Kidney (tissue), 22 donors: ENCODE measurements at places on chromosomes 7 and 10. TPM values are rescaled to one million over a fixed set of nuclear protein-coding genes. Genes with fewer than 3 reads are reported as not detected.

DNA sequence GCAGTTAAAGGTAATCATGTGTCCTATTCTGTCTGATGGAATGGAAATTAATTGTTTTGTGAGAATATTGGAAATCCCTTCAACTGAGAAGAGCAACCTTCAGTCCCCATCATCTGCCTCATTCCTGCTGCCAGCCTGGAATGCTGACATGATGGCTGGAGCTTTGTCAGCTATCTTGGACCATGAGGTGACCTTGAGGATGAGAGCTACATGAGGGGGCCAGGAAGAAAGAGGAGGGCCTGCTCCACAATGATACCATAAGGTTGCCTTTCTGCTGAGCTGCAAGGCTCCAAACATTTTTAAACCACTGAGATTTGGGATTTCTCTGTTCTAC, 40.7 kb upstream of the C10orf71 start:
- H3K36me3 ChIP-seq = no peaks in the 10 kb centered on the region
- no peaks in the 10 kb centered on the region for H3K27me3 ChIP-seq
- no peak overlapping the region for H3K27ac ChIP-seq
- DNase-seq = no peak
- H3K4me3 ChIP-seq = no peak overlapping the region

- no peaks in the 10 kb centered on the region for H3K27me3 ChIP-seq
- no peak overlapping the region for H3K4me3 ChIP-seq
- no peak for DNase-seq
Observed at GRCh38 chr7:150875791-150876190, 23.5 kb downstream of the AOC1 start.

PPP1R3C gene
- total RNA-seq = 20.3 TPM

OLAH gene
- 0.50 TPM for total RNA-seq

- H3K27ac ChIP-seq = peak overlapping the region; percentile 79
- peak; percentile 11 for DNase-seq
- H3K36me3 ChIP-seq = peaks cover 5% of the 10 kb centered on the region
- peak overlapping the region; percentile 93 for H3K4me3 ChIP-seq
- H3K4me1 ChIP-seq = no peaks in the 10 kb centered on the region
Observed at GRCh38 chr10:103395754-103396066, 565 bp downstream of the ATP5MK start.

H2BK1 gene
- total RNA-seq = not detected

HOXA5 gene
- 38.0 TPM for total RNA-seq

DNA sequence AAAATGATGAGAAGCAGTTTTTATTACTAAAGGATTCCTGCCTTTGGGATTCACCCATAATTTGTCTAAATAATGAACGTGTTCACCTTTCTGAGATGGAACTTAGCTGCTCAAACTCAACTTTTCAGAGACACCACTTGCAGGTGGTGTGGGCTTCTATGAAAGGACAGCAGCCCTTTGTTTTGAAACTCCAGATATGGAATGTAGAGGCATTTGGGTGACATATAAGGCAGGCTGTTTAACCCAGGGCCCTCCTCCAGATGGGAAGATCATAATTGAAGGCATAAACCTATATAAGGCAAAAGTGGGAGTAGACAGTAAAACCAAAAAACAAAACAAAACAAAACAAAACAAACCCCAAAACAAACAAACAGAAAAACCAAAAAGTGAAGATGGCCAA, 11.9 kb upstream of the HUS1 start:
- H3K27ac ChIP-seq = no peak overlapping the region
- DNase-seq = no peak
- no peaks in the 10 kb centered on the region for H3K4me1 ChIP-seq
- no peaks in the 10 kb centered on the region for H3K36me3 ChIP-seq
- no peak overlapping the region for H3K4me3 ChIP-seq

DNA sequence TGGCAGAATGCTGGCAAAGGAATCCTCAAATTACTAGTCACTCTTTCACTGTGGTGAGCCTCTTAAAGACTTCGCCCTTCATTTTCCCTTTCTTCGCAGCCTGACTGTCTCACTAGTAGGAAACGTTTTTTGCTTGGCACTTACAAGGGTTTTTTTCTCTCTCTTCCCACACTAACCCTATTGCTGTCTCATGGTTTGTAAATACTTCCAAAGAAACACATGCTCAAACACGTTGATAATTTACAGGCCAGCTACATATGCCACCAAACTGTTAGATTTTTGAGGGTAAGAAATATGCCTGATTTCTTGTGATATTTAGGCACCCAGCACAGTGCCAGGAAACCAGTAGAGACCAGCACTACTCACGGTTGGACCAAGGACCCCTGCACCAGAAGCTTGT, 248.3 kb upstream of the YAE1 start:
- no peak overlapping the region for H3K4me3 ChIP-seq
- no peak overlapping the region for H3K27ac ChIP-seq
- H3K4me1 ChIP-seq = no peaks in the 10 kb centered on the region
- H3K27me3 ChIP-seq = no peaks in the 10 kb centered on the region

- H3K27me3 ChIP-seq = no peaks in the 10 kb centered on the region
- no peak overlapping the region for H3K4me3 ChIP-seq
- no peak for DNase-seq
- H3K27ac ChIP-seq = no peak overlapping the region
Observed at GRCh38 chr7:28149291-28150101, 31.1 kb downstream of the JAZF1 start.

GRCh38 chr7:99106821-99107241, 37.1 kb downstream of the SMURF1 start:
- H3K27ac ChIP-seq = peak overlapping the region; percentile 28
- H3K4me1 ChIP-seq = no peaks in the 10 kb centered on the region
- H3K27me3 ChIP-seq = no peaks in the 10 kb centered on the region
- no peak for DNase-seq
- no peaks in the 10 kb centered on the region for H3K36me3 ChIP-seq

GRCh38 chr7:104845557-104845956, 168.4 kb upstream of the KMT2E start:
- H3K4me1 ChIP-seq = no peaks in the 10 kb centered on the region
- no peak overlapping the region for H3K4me3 ChIP-seq
- no peak for DNase-seq
- no peaks in the 10 kb centered on the region for H3K36me3 ChIP-seq

PLAC9 gene
- 31.4 TPM for total RNA-seq

AEBP1 gene
- total RNA-seq = 164 TPM

- peak overlapping the region; percentile 6 for H3K27ac ChIP-seq
- no peak for DNase-seq
- H3K36me3 ChIP-seq = no peaks in the 10 kb centered on the region
- no peak overlapping the region for H3K4me3 ChIP-seq
Observed at GRCh38 chr7:47610506-47611044, 28.7 kb upstream of the TNS3 start.

DNA sequence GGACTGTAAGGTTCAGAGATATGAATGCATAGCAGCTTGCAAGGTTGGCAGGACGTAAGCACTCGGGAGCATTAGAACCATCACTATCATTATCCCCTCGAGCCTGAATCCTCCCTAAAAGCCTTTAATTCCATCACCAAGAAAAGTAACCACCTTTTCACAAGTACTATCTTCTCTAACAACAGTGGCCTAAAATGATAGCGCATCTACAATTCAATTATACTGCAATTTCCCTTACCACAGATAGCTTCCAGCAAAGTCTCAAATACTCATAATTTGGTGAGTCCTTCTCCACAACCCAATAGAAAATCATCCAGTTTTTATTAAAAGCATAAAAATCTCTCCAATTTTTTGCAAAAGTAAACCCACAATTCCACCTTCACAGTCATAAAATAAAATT, 42.0 kb downstream of the COL1A2 start:
- no peak for DNase-seq
- H3K4me1 ChIP-seq = no peaks in the 10 kb centered on the region
- H3K36me3 ChIP-seq = no peaks in the 10 kb centered on the region
- no peaks in the 10 kb centered on the region for H3K27me3 ChIP-seq
- no peak overlapping the region for H3K27ac ChIP-seq
- H3K4me3 ChIP-seq = no peak overlapping the region

DNA sequence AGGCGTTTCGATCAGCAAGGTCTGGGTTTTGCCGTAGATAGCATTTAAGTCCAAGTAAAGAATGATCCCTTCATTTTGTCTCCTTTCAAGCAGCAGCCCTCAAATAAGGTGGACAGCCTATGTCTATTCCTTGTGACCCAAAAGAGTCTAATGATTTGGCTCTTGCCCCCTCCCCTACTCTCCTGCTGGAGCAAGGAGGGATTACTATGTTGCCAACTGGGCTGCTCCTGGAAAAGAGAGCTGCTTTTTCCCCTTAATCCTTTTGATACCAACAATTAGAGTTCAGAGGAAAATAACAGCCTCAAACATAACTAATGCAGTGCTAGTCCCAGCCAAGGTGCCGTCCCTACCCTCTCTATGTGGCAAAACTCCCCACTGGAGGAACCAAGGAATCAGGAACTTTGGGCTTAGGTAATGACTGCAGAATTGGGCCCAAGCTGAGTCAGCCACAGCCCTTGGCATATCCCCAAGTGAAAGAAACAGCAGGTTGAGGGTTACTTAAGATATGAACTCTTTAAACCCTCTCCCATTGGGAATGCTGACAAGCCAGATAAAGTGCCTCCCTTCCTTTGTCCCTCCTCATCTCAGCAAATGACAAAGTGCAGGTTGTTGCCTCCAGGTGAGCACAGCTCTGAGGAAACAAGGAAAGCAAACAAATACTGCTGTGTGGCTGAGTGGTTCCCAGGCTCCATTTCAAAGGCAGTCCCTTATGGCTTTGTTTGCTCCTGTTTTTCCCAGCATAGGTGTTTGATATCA, 643.7 kb downstream of the INHBA start:
- H3K27me3 ChIP-seq = no peaks in the 10 kb centered on the region
- DNase-seq = no peak
- no peak overlapping the region for H3K27ac ChIP-seq
- H3K4me1 ChIP-seq = no peaks in the 10 kb centered on the region

DNA sequence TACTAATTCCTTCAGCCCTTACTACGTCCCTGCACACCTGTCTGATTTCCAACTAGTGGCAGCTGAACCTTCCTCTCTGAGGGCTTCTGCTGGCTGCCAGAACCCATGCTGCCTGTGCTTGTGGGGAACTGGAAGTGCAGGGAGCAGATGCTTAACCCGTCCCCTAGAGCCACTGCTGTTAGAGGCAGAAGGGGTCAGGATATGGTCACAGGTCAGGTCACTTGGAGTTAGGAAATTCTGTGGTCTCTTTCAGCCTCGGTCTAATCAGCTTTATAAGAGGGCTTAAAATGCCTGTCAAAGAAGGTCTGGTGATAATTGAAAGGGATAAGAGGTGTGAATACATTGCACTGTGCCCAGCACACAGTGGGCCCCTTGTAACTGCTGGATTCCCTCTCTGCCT, 82.0 kb downstream of the PLPP4 start:
- H3K27ac ChIP-seq = no peak overlapping the region
- no peaks in the 10 kb centered on the region for H3K36me3 ChIP-seq
- H3K4me1 ChIP-seq = no peaks in the 10 kb centered on the region
- no peak overlapping the region for H3K4me3 ChIP-seq

TAC1 gene
- 2.0 TPM for total RNA-seq

DNA sequence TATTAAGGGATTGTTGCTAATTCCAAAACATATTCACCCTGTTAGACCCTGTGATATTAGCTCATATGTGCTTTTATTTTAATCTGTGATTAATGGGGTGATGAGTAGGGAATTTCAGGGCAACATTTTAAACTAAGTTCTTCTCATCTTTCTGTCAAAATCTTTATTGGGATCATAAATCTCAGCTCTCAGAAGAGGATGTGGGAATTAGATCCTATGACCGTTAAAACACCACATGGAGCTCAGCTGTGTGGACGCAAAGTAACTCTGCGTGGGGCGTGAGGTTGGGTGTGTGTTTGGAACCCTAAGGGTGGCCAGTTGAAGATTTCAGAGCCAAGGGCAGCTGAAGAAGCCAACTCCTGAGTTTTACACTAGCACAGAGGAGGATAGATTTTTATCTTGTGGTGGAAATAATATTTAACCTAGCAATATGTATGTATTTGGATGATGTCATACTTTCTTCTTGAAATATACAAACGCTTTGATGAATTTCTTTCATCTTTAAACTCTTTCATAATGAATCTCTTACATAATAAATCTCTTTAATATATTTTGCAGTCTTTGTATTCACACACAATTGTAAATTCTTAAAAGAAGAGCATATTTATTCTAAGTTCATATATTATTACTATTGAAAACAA, 64.4 kb downstream of the EPDR1 start:
- no peak overlapping the region for H3K4me3 ChIP-seq
- H3K4me1 ChIP-seq = no peaks in the 10 kb centered on the region
- H3K27me3 ChIP-seq = no peaks in the 10 kb centered on the region
- H3K36me3 ChIP-seq = no peaks in the 10 kb centered on the region

GRM3 gene
- total RNA-seq = not detected

DNA sequence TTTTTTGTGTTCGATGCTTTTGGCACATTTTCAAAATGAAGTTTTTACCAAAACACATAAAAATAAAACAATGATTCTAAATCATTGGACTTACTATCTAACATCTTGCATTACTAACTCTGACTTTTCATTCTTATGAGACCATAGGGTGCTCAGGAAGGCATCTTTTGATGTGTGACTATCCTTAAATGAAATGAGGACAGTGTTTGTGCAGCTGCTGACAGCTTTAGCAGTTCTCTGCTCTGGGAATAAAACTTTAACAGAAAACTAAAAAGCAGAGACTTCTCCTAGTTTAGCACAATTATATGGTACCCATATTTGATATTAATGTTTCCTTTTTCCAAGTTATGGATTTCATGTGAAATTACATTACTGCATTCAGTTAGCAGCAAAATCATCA, 471.6 kb downstream of the ARL4A start:
- H3K27ac ChIP-seq = no peak overlapping the region
- H3K36me3 ChIP-seq = no peaks in the 10 kb centered on the region
- no peak for DNase-seq
- no peaks in the 10 kb centered on the region for H3K4me1 ChIP-seq
- no peak overlapping the region for H3K4me3 ChIP-seq

- H3K36me3 ChIP-seq = no peaks in the 10 kb centered on the region
- DNase-seq = no peak
- no peaks in the 10 kb centered on the region for H3K4me1 ChIP-seq
- H3K4me3 ChIP-seq = no peak overlapping the region
- no peaks in the 10 kb centered on the region for H3K27me3 ChIP-seq
Observed at GRCh38 chr7:116331020-116331419, 120.7 kb downstream of the TES start.

GRCh38 chr7:112572669-112573301, 92.0 kb downstream of the LSMEM1 start:
- H3K4me3 ChIP-seq = no peak overlapping the region
- peak; percentile 39 for DNase-seq
- no peaks in the 10 kb centered on the region for H3K36me3 ChIP-seq
- no peak overlapping the region for H3K27ac ChIP-seq
- H3K27me3 ChIP-seq = no peaks in the 10 kb centered on the region
- H3K4me1 ChIP-seq = peaks cover 4% of the 10 kb centered on the region
